ENCODE measurements at places on chromosomes 16 and 17.
A peak's percentile ranks its signal among the peaks of the same experiment; 100 is the strongest.

DNA sequence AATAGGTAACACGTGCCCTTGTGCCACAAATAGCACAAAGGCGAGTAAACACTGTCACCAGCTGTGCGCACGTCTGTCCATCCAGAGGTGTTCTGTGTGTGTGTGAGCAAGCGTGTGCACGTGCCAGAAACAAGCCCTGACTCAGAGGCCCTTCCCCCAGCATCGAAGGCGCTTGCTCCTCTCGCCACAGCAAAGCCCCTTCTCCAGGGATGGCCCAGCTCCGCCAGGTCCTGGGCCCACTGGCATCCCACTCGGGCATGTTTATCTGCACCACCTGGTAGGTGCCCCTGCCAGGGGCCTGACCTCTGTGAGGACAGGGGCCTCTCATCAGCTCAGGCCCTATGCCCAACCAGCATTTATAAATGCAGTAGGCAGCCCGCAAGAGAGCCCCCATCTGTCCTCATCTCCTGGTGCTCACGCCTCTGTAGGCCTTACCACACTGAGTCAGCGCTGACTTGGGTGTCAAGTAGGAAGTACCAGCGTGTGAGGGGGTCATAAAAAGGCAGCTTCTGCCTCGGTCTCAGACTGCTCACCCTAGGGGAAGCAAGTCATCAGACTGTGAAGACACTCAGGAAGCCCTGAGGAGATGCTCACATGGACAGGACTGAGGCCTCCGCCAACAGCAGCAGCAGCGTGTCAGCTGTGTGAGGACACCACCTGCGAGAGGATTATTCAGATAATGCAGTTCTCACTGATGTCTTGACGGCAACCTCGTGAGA lies 10.8 kb downstream of the TMEM235 start:
- DNase-seq: no peak

GRCh38 chr17:11996722-11997146 lies 541 bp downstream of the ZNF18 start:
- no peak for DNase-seq

DNA sequence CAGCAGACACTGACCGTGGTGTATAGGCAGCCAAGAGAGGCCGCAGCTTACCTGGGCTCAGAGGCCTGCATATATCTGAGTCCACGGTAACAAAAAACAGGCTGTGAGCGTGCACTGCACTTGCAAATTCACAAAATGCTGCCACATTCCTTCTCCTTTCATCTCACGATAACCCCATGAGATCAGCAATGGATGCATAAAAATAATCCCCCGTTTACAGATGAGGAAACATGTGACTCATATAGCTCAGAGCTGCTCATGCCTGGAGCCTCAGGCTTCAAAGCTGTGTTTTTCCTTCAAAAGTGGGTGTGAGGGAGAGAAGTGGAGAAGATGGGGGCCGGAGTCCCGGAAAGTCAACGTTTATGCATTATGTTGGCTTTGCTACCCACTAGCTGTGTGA lies 118.3 kb upstream of the FOXF1 start:
- DNase-seq: no peak

DNA sequence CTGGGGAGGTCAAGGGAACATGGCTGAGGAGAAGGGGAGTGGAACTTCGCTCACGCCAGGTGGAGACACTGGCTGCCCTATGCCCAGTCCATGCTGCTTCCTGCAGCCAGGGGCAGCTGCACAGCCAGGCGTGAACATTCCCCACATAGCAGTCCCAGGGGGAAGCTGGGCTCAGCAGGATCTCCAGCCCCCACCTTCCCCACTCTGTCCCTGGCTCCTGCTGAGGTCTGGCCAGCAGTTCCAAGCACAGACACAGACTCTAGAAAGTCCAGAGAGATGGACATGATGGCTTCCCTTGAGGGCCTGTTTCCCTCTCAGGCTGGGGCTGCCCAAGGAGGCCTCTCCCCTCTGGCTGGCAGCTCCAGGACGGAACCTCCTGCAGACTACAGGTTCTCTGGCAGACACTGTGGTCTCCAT lies 9.3 kb downstream of the JUP start:
- DNase-seq: no peak

GRCh38 chr17:13359774-13360173 lies 242.0 kb downstream of the HS3ST3A1 start:
- DNase-seq: no peak

- peak; percentile 51 for DNase-seq
These were observed 57.1 kb downstream of the SPECC1 start for GRCh38 chr17:20066253-20066652.

DNA sequence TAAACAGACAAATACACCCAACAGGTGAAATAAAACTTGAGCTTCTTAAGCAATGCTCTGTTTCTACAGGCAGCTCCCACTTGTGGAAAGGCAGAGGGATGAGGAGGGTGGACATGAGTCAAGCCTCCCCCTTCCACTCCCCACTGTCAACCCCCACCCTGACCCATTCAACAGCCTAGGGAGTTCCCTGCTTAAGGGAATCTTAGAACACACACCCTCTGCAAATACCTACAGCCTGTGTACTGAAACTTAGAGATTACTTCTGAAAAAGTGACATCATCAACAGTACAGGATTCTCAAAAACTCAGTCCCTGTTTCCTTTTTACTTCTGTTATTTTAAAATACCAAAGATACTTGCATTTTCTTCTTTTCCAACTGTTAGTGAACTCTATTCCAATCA lies 345.4 kb downstream of the SOX9 start:
- DNase-seq: no peak

GRCh38 chr17:64662774-64663367 lies 764 bp upstream of the SMURF2 start:
- DNase-seq: no peak

DNA sequence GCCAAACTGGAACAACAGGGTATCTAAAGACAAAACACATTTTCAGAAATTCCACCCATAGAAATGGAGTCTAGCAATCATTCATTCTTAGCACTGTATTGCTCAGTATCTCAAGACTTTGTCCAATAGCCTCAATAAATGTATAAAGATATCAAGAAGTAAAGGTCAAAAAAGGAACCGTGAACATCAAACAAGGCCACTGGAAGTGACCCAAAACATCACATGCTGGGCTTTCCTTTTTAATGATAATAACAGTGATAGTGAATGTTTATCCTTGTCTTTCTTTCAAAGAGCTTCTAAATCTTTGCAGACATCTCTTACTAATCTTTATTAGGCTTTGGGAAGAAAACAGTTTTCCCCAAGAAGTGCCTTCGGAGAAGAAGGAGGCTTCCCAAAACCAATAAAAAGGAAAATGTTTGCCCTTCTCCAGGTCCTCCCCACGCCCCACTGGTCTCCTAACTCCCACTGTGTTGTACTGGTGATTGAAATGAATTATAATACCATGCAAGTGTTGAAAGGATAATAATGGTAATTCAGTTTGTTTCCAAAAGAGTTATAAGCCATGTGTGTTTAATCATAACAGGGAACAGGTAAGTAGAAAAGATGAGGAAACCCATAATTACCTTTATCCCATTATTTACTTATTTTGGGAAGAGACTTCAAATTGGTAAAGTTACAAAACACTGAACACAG lies 18.6 kb downstream of the RNF43 start:
- DNase-seq: no peak

DNA sequence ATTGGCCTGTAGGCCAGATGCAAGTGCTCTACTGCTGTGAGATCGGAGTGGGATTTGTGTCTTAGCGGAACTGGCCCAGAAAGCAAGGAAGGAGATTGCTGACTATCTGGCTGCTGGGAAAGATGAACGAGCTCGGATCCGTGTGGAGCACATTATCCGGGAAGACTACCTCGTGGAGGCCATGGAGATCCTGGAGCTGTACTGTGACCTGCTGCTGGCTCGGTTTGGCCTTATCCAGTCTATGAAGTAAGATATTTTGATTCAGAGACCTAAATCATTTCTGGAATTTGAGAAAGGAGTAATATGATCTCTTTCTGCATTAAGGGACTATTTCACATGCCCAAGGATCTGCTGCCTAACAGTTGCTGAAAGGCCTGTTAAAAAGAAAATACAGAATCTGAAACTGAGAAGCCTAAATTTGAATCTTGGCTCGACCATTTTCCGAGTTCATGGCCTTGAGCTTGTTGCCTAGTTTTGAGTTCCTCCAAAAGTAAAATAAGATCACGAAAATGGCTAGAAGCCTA lies 21.1 kb downstream of the IST1 start:
- DNase-seq: no peak

GRCh38 chr17:82450357-82451106 lies at the start of gene CYBC1:
CYBC1 (minus strand) TSS chr17:82450752; CDS start chr17:82449254, 1,498 bp downstream.
- DNase-seq: peak; percentile 84

- no peak for DNase-seq
These were observed 379.0 kb upstream of the GOT2 start for GRCh38 chr16:59113004-59113670.

GRCh38 chr16:35398180-35398579 lies 1938.8 kb downstream of the TP53TG3F start:
- DNase-seq: no peak

DNA sequence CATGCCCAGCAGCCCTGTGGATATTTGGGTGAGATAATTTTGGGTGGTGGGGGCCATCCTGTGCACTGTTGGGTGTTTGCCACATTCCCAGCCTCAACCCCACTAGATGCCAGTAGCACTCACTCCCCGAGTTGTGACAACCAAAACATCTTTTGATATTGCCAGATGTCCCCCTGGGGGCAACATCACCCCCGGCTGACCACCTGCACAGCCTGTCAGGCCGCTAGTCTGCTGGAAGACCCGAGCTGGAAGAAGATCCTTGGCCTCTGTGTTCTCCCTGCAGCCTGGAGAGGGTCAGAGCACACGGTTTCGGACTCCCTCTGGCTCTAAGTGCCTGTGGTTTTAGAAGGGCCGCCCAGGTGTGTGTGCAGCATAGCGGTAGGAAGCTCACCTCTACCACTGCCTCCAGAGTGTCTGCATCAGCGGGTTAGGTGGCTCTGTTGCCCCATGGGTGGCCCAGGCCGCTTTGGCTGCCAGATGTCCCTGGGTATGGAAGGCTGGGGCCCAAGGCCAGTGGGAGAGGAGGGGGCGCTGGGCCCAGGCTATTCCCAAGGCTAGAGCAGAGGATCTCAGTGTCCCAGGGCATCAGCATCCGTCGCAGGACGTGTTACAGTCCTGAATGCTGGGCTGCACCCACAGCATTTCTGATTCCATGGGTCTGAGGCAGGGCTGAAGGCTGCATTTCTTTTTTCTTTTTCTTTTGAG lies 195.8 kb upstream of the GSE1 start:
- DNase-seq: no peak

DNA sequence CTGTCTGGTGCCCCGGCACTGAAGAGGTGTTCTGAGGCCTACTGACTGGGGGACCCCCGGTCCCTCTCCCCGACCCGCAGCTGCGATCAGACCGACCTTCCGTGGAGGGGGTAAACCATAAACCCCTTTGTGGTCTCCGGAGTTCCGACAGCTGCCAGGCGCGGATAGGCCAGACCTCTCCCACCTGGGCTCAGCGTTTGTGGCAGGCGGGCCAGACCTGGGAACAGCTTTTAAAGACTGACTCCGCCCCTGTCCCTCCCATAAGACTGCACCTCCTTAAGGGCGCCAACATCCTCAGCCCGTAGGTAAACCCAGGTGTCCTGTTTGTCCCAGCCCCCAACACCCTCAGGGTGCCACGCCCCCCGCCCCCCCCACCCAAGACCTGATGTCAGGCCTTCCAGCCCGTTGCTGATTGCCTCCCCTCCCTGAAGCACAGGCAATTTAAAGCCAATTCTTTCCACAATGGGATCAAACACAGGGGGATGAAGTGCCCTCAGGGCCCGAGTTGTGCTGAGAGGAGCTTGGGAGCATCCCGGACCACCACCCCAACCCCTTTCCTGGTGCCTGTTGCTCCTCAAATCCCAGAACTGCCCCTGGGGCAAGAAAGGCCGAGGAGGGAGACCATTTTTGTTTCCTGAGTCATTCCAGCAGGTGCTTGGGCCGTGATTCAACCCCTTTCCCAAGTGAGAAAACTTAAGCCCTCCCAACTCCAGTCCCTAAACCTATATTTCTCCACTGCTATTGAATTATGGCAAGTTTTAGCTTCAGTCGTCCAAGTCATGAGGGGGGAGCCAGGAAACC lies at the start of gene SOX15:
Gene SOX15, minus strand, starts transcription at position 204 of the 801 bp plus-strand sequence. CDS start 418 bp downstream, outside the sequence.
- DNase-seq: no peak

GRCh38 chr16:1907226-1907860 lies 10.9 kb downstream of the HS3ST6 start:
- no peak for DNase-seq

DNA sequence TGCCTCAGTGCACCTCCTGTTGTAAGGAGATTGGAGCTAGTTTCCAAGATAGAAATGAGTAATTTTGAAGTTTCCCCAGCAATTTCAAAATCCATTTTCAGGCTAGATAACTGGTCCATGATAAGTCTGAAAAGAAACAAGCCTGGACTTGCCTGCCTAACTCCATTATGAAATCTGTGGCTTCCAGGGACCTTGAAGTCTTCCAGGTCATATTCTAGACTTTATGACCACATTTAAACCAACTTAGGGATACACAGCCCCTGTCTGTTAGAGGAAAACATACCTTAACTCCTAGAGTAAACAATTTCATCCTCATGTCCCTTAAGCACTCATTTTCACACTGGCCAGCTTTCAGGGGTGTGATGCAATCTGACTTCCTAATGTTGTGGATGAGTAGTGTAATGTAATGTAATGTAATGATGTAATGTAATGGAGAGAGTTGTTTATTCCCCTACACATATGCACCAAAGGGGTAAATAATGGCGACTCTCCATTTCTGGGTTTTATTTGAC lies 96.7 kb upstream of the FAM20A start:
- DNase-seq: no peak

DNA sequence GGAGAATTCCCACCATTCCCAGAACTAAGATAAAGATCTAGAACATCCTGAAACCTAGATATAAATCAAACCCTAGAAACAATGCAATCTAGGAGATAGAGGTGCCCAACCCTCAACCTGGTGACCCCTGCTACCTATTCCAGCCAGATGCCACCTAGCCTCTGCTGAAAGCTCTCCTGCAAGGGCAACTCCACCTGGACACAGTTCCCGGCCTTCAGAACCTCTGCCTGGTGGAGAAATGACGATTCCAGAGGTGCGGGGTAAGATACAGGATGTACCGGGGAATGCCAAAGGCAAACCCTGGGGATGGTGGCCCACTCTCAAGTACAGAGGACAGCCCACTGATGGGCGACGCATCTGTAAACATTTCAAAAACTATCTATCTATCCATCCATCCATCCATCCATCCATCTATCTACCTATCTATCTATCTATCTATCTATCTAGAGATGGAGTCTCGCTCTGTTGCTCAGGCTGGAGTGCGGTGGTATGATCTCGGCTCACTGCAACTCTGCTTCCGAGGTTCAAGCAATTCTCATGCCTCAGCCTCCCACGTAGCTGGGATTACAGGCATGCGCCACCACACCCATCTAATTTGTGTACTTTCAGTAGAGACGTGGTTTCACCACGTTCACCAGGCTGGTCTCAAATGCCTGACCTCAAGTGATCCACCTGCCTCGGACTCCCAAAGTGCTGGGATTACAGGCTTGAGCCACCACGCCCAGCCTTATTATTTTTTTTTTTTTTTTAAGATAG lies 19.0 kb downstream of the MEAK7 start:
- DNase-seq: no peak

- no peak for DNase-seq
These were observed 1.9 kb upstream of the GGA2 start for GRCh38 chr16:23512168-23512695.

Data from tibial nerve (tissue), 4 donors.